ENCODE measurements at places on chromosomes 5 and 9.

- no peak for DNase-seq
Measured at GRCh38 chr5:112201141-112201540, 217.9 kb downstream of the EPB41L4A start.

GRCh38 chr9:89594811-89595550, 9.8 kb upstream of the GADD45G start:
- DNase-seq, result no peak

DNA sequence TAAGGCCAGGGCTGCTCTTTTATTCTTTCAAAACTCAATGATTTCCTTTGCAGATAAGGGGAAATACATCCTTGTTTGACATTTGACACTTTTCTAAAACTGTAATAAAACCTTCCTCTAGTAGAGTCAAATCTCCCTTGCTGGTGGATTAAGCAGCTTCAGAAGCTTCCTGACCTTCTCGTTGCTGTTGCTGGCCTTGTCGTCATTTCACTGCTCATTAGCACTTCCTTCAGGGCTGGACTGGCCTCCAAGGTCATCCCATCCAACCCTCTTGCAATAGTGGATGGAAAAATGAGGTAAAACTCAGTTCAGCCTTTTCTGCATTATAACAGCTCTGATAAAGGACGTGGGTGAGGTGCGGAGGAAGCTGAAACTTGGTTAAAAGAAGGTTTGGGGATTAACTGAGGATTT, 1.1 kb upstream of the ADAMTSL1 start:
- no peak for DNase-seq

DNA sequence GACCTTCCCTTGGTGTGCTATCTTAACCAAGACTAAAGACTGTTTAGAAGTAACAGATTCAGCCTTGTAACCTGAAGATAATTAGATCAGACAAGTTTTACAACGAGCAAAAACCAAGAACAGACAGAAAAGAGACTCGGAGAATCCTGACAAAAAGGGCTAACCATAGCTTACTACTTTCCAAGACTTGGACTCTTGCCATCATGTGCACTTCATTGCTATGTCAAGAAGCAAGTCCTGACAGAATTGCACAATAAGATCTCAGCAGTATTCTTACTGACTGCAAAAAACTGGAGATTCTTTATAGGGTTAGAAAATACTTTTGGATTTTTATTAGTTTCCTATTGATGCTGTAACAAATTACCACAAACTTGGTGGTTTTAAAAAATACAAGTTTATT, 1539.0 kb upstream of the NUDT12 start:
- no peak for DNase-seq

- no peak for DNase-seq
Measured at GRCh38 chr5:131942016-131942415, 3.4 kb downstream of the MEIKIN start.
